ENCODE measurements at places on chromosomes 1 and 21.

- no peak for DNase-seq
Measured at GRCh38 chr21:39796466-39796865, 51.5 kb downstream of the IGSF5 start.

GRCh38 chr1:75079538-75080290 lies 54.5 kb upstream of the LHX8 start:
- no peak for DNase-seq

- DNase-seq = no peak
Measured at GRCh38 chr1:26535201-26535600, 5.6 kb downstream of the RPS6KA1 start.

DNA sequence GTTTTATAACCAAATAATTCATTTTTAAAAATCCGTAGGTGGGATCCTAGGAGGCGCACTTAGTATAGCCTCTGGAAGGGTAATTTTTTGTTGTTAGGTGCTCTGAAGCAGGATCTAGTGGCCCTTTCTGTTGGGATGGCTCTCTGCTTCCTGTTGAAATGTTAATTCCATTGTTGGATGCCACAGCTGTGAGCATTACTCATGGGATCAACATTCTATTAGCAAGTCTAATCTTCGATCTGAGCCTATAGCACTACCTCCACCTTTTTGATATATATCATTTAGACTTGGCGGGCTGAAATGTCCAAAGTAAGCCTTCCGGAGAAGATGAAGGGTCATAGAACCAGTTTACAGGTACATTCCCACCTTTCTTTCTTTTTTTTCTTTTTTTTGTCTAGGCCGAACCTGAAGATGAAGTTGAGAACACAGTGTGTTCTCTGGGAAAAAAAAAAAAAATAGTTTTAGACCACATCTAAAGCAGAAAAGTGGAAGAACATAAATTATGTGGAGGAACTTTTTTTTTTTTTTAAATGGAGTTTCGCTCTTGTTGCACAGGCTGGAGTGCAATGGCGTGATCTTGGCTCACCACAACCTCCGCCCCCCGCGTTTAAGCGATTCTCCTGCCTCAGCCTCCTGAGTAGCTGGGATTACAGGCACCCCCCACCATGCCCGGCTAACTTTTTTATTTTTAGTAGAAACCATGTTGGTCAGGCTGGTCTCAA lies 1.4 kb downstream of the CXADR start:
- DNase-seq = no peak

DNA sequence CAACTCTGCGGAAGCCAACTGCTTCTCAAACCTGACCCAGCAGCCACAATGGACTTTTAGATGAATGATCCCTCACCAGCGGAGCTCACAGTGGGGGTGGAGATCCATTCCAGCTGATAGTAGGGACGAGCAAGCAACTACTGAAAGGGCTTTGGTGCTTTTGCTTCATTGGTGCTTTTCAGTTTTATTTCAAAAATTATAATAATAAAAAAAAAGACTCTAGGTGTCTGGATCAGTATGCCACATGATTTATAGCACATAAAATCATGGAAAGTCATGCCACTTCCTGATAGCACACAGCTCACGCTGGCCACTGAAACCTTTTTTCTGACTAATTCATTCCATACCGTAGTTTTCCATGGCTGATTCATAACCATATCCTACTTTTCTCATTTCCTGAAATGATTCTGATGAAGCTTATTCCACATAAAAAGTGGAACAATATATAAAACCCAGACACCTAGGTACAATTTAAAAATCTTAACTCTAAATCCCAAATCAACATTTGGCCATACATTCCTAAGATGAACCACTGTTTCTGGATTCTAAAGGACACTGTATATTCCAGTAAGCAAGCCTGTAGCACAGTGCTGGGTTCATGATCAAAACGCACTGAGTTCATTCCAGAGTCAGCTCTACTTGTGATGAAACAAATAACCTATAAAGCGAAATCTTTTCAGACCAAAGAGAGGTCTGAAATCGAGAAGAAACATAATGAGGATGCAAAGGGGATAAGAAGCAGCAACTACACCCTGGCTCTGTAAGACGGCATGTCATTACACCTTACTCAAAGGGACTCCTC lies 41.3 kb upstream of the KCNE1 start:
- no peak for DNase-seq

DNA sequence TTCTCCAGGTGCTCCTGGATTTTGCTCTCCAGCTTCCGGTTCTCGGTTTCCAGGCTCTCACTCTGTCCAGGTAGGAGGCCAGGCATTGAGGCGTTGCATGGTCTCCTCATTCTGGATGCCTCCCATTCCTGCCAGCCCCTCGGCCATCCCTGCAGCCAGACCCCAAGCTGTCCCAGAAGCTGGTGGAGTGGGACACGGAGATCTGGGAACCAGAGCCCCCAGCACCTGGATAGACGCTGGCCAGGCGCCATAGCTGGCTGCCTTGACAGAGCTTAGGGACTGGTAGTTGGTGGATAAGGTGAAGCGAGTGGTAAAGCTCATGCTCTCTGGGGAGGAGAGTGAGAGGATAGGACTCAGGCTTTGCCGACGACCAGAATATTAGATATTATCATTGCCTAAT lies 29.6 kb downstream of the RAP1A start:
- no peak for DNase-seq

DNA sequence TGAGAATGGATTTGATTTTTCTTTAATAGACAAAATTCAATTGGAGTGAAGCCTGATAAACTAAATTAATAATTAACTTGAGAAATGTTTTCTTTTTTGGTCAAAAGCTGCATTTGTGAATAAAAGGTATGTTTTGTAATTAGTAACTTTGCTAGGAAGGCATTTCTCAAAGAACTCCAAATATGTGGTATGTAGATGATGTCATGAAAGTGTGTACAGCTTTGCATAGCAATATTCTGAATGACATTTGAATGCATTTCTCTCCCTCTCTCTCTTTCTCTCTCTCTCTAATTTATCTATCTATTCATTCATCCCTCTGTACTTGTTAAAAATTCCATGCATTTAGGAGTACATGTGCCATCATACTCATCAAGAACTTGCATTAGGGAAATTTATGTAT lies 109.1 kb upstream of the ADAMTS5 start:
- DNase-seq = no peak

All from cerebellar cortex (tissue), 1 donor.